ENCODE measurements at places on chromosomes 13 and 19. TPM values are rescaled to one million over a fixed set of nuclear protein-coding genes. Genes with fewer than 3 reads are reported as not detected.

Gene VSTM1
- total RNA-seq: not detected

Gene FXYD1
- 3.4 TPM for total RNA-seq

Gene ZNF177
- 0.91 TPM for total RNA-seq

Gene C13orf42
- not detected for total RNA-seq

Gene HRC
- total RNA-seq: not detected

Gene FAAP24
- 9.6 TPM for total RNA-seq

Gene ICAM5
- total RNA-seq: 0.81 TPM

Gene ZNF728
- total RNA-seq: not detected

Gene STAP2
- total RNA-seq: 10.7 TPM

Gene KASH5
- total RNA-seq: 2.4 TPM

Gene LYL1
- 1.8 TPM for total RNA-seq

Gene DLEU7
- total RNA-seq: not detected

Gene B3GNT3
- total RNA-seq: 0.19 TPM

Gene LILRA1
- total RNA-seq: not detected

Gene TSKS
- total RNA-seq: 0.72 TPM

Gene ZNF442
- 1.7 TPM for total RNA-seq

Gene CBY2
- total RNA-seq: not detected

Gene GPR4
- total RNA-seq: not detected

Gene RBM26
- 44.7 TPM for total RNA-seq

Gene CD33
- total RNA-seq: 0.69 TPM

Gene SMIM44
- not detected for total RNA-seq

Gene ZNF805
- 6.0 TPM for total RNA-seq

Gene CPB2
- not detected for total RNA-seq

Gene IGFL2
- total RNA-seq: not detected

Gene ERCC2
- total RNA-seq: 20.6 TPM

Gene FCAR
- total RNA-seq: not detected

Gene PDCD2L
- total RNA-seq: 34.1 TPM

Gene CLEC17A
- 0.26 TPM for total RNA-seq

Gene SERP2
- total RNA-seq: 0.38 TPM

Gene MYO16
- total RNA-seq: not detected

Gene TMEM205
- total RNA-seq: 24.2 TPM

Gene GAPDHS
- total RNA-seq: not detected

Gene CEACAM7
- not detected for total RNA-seq

Gene SLC6A16
- 0.98 TPM for total RNA-seq

Gene UQCR11
- 293 TPM for total RNA-seq

Gene ELL
- 14.1 TPM for total RNA-seq

Gene RFPL4AL1
- total RNA-seq: not detected

Gene GJB2
- total RNA-seq: 0.72 TPM

Gene ZNF793
- 3.8 TPM for total RNA-seq

Gene GRK1
- total RNA-seq: 0.10 TPM

Gene TEX26
- total RNA-seq: not detected

Gene TNNI3
- not detected for total RNA-seq

Gene MBD3L3
- not detected for total RNA-seq

Gene ERICH4
- not detected for total RNA-seq

Gene FPR1
- not detected for total RNA-seq

Gene SGCG
- not detected for total RNA-seq
